BE2C (cell line): ENCODE measurements at places on chromosomes 7 and 10.

GRCh38 chr10:22736134-22736533 lies 21.8 kb upstream of the PIP4K2A start:
- DNase-seq: no peak

DNA sequence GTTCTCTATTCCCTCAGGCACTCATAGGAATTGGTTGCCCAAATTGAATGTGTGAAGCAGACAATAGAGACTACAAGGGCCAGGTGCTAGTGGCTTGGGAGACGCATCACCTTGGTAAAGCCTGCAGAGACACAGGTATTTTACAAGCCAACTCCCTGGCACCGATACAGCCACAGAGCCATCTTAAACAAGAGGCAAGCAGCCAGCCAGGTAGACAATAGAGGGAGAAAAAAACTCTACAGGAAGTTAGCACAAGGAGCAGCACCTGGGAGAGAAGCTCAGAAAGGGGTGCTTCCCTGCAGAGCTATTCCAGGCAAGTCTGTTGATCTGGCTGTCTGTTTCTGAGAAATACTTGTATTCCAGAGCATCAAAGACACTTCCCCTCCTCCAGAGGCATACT lies 43.0 kb upstream of the CDK1 start:
- DNase-seq: no peak

GRCh38 chr7:332020-332517 lies 42.1 kb downstream of the FOXL3 start:
- DNase-seq: no peak

DNA sequence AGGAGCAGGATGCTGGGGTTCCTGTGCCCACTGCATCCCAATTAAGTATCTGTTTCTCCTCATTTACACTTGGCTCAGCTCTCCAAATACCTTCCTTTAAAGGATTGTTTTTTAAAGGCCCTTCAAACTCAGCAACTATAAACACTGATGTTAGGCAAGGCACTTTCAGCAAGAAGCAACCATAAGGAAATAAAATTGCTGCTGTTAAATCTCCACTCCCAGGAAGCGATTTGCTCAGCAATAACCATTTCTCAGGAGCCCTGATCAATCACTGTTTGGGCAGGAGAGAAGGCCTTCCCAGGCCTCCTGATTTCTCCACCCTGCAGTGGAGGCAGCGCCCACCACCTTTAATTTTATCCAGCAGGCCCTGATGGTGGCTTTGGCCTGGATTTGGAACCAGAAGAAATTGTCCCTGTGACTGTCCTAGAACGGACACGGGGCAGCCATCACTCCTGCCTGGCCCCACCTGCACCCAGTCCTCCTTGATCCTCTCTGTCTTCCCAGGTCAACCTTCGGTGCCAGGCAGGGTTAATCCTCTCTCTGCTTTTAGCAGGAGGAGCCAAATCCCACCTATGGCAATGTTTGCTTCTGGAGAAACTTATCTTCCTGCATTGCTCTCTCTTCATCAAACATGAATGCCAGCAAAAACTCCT lies 199.8 kb downstream of the PLXNA4 start:
- no peak for DNase-seq

DNA sequence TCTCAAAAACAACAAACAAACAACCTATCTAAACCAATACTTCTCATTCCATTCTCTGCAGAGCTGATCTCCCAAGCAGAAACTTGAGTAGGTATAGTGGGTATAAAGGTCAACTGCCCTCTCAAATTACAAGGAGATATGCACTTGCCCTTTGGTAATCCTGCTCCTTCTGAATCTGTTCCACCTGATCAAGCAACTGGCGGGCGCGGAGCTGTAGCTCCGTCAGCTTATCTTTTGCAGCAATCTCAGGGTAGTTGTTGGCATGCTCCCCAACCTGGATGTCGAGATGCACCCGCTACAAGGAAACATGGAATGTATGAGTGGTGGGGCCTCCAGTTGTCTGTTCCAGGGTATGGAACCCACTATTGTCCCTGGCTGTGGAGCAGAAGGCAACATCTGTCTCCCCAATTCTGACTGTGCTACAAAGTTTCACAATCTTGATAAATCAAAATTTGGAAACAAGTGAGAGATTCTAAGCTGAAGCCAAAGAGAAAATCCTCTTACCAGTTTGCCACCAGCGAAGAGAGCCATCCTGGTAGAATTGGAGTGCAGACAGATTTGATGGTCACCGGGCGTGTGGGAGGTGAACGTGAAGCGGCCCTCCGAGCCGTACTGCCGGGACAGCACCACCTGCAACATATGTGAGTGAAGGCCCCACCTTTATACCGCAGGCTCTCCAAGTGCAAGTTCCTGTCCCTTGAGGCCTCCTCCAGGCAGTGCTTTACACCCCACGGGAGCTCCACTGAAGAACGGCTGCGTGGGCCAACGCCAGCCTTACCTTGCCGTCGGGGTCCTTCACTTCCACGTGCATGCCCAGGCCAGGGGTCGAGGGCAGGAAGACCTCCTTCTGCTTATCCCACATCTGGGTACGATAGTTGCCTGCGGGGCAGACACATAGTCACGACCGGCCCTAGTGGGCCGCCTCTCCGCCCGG lies 819 bp downstream of the TMED4 start:
- no peak for DNase-seq

DNA sequence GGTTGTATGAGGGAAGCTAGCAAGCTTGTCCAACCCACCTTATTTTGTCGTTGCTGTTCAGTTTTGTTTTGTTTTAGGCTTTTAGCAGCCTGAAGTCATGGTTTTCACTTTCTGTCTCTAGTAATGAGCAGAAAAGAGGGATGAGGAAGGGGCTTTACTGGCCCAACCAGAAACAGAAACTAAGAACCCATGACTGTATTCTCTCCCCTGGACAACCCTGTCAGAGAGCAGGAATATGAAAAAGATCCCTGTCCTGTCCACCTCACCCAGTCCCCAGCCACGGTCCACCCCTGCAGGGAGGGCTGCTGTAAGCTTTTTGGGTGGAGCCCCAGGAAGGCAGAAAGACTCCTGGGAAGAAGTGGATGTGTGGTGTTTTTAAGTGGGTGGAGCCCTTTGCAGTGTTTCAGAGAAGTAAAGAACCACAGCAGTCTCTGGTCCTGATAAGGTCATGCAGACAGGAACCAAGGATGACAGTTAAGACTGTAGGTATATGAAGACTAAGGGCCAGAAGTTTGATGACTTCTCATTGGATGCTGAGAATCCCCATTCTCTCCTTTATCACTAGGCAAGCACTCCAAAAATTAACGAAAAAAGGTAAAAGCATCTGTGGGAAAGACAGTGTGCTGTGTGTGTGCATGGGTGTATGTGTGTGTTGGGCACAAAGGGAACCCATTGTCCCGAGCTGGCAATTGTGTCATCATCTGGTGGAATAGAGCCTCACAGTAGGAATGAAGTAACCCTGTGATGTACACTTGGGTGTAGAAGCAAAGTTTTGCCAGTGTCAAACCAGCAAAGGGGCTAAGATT lies 13.8 kb downstream of the MRPL32 start:
- DNase-seq: no peak

DNA sequence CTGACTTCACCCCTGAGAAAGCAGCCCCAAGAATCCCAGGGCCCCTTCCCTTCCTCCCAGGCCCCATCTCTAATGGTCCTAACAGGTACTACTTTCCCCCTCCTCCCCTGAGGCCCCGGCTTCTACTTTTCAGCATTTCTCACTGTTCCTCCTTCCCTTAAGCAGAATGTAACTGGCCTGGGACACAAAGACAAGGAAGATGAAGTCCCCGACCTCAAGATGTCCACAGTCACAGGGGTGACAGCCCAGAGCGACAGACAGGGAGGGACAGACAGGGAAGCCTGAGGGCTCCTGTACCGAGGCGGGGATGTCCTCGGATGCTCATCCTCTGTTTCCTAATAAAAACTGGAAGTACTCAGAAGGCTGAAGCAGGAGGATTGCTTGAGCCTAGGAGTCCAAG lies 11.6 kb downstream of the AOC1 start:
- no peak for DNase-seq

- no peak for DNase-seq
Observed at GRCh38 chr7:154503962-154504550, 451.9 kb downstream of the DPP6 start.

- DNase-seq: no peak
Observed at GRCh38 chr10:24661376-24661775, 62.3 kb downstream of the ARHGAP21 start.
